ENCODE measurements at places on chromosomes 16 and 17.

DNA sequence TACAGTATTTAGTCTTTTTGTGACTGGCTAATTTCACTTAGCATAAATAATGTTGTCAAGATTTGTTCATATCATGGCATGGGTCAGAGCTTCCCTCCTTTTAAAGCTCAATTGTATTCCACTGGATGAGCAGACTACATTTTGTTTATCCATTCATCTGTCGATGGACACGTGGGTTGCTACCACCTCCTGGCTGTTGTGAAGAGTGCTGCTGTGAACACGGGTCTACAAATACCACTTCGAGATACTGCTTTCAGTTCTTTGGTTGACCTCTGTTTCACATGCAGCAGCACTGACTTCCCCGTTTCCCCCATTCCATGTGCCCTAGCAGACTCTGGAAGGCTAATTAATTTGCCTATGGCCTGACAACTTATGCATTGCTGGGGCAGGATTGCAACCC lies 285.4 kb downstream of the SHISA9 start:
- DNase-seq = no peak

- DNase-seq = no peak
Measured at GRCh38 chr17:11006530-11006929, 168.6 kb upstream of the PIRT start.

- DNase-seq = peak; percentile 76
Measured at GRCh38 chr17:57927048-57927723, 28.0 kb downstream of the CUEDC1 start.

DNA sequence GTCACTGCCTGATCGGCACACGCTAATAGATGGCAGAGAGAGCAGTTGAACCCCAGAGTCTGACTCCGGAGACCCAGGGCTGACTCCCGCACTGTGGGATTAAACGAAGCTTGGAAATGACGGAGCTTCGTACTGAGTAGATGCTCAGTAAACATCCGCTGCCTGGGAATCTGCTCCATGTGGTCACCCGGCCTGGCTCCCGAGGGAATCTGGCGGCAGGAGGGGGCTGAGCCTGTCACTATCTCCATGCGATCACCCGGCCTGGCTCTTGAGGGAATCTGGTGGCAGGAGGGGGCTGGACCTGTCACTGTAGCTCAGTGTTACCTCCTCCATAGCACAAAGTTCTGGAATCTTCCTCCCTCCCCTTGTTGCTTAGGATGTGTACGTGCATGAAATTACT lies 139.7 kb upstream of the CIBAR2 start:
- no peak for DNase-seq

DNA sequence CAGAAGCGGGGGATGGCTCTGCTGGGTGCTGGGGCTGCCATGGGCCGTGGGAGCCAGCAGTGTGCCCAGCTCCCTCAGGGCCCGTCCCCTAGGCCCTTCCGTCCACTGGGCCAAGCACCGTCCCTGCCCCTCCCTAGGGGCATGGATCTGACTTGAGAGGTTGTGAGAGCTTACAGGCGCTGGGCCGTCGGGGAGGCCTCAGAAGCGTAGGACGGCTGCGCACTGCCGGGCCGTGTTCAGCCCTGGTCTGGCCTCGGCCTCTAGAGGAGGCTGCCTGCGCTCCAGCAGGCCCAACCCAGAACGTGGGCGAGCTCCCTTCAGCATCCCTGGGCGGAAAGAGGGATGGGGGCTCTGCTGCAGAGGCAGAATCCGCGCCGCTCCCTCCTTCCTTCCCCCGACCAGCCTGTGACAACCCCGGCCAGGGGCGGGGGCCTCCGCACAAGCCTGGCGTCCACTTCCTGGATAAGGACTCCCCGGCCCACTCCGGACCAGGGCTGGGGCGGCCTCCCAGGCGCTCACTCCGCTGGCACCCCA lies 685 bp upstream of the MPG start:
- no peak for DNase-seq
